ENCODE measurements at places on chromosomes 11 and 22. TPM values are rescaled to one million over a fixed set of nuclear protein-coding genes. Genes with fewer than 3 reads are reported as not detected.

Gene C11orf87
- total RNA-seq: not detected

Gene PRR5
- 1.5 TPM for total RNA-seq

Gene WT1
- not detected for total RNA-seq

Gene TRIM29
- not detected for total RNA-seq

Gene TRPM5
- not detected for total RNA-seq

DNA sequence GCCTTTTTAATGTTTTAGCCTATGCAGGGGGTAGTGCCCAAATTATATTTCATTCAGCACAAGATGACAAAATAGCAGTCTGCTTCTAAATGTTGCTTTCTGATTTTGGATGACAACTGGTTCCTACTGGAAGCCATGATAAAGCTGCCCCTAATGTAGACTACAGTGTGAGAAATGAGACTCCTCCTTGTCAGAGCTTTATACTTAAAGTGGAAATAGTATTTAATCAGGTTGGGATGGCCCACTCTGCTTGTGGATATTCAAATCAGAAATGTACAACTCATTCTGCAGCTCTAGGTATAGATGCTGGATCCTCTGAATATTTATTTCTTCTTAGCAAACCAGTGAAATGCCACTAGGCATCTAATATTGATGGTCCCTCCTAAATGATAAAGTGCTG lies 171.3 kb downstream of the SOX6 start:
- no peak for DNase-seq

DNA sequence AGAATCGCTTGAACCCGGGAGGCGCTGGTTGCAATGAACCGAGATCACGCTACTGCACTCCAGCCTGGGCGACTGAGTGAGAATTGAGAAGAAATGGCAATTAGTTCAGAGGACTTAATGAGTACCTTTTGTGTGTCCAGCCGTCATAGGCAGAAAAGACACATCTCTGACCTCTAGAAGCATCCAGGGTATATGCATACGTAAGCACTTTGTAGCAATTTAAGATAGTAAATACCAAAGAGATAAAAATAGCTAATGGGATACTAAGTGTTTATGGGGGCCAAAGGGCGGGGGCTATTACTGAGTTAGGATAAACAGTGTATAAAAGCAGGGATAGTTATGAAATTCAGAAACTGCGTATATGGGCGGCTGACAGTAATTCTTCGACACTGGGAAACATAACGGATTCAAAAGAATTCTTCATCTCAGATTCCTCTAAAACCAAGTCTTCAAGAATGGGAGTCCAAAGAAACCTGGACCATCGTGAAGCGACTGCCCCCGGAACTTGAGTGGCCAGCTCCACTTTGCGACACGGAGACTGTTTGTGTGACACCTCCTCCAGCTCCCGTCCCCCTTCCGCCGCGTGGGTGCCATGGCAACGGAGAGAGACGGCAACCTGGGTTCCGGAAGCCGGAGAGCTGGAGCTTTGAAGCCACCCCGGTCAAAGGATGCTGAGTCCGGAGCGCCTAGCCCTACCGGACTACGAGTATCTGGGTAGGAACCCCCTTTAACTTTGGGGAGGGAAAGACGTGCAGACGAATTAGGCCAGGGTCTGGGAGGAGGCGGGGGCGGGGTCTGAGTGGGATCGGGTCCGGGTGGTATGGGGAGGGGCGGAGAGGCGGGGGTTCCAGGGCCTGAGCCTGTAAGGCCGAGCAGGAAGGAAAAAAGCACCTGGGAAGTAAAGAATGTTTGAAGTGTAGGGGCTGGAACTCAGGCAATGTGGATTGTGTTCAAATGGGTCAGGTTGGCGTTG lies at the start of gene CSTPP1:
Gene CSTPP1, plus strand, starts transcription at position 624 of the 973 bp plus-strand sequence. Its CDS starts 45 bp downstream, at position 669.
- peak; percentile 96 for DNase-seq

Measured in OCI-LY7 (cell line).